ENCODE measurements at places on chromosomes 6 and 20.

- DNase-seq, result no peak
Observed at GRCh38 chr6:105099371-105099770, 80.4 kb downstream of the POPDC3 start.

GRCh38 chr20:32446301-32447100 lies 88.4 kb downstream of the ASXL1 start:
- DNase-seq, result no peak

DNA sequence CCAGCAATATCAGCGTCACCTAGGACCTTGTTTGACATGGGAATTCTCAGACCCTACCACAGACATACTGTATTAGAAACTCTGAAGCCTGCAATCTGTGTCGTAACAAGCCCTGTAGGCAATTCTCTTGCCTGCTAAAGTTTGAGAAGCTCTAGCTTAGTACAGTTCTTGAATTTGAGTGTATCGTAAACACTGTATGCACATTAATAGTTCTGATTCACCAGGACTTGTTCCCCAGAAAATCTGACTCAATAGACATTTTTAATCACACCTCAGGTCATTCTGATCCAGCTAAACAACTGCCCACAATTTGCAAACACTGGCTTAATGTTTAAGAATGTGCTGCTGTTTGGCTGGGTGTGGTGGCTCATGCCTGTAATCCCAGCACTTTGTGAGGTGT lies 414.3 kb downstream of the TFAP2A start:
- DNase-seq, result no peak

- no peak for DNase-seq
Observed at GRCh38 chr6:73032586-73032985, 192.7 kb downstream of the KHDC1L start.

- no peak for DNase-seq
Observed at GRCh38 chr6:110756817-110757216, 58.5 kb downstream of the CDK19 start.

- DNase-seq, result no peak
Observed at GRCh38 chr6:169132352-169132940, 121.2 kb downstream of the THBS2 start.

GRCh38 chr20:5614506-5614905 lies 135.7 kb upstream of the SHLD1 start:
- no peak for DNase-seq

- no peak for DNase-seq
Observed at GRCh38 chr6:53282234-53282633, 66.5 kb downstream of the ELOVL5 start.

DNA sequence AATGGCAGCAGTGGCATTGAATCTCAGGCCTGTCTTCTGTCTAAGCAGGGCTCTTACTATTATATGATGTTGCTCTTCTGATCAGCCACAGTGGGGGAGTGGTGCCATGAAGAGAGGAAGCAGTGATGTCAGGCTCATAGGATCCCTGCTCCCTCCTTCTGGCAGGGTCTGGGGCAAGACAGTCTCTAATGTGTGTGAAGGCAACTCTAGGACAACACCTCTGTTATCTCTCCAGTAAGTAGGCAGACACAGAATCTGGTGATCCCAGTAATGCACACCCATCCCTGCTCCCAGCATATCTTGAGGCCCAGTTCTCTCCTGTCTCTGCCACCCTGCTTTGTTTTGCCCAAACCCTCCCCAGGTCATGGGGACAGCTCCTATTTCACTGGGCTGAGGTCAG lies 8.8 kb downstream of the C20orf202 start:
- no peak for DNase-seq

DNA sequence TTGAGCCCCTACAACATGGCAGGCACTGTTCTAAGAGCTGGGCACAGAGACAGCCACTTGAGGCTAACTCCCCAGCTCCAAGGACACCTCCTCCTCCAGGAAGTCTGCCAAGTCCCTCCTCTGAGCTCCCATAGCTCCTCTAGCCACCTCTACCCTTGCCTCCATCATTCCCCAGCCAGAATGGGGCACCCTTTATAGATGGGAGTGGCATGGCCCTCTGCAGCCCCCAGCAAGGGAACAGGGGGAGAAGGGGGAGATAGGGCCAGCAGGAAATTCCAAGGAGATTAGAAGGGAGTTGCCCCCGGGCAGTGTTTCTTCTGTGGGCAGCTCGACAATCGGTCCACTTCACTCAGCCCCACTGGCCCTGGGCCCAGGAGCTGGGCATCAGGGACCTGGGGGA lies 19.7 kb upstream of the TLDC2 start:
- no peak for DNase-seq

GRCh38 chr6:17393892-17394631 lies 667 bp downstream of the CAP2 start:
- DNase-seq, result no peak

DNA sequence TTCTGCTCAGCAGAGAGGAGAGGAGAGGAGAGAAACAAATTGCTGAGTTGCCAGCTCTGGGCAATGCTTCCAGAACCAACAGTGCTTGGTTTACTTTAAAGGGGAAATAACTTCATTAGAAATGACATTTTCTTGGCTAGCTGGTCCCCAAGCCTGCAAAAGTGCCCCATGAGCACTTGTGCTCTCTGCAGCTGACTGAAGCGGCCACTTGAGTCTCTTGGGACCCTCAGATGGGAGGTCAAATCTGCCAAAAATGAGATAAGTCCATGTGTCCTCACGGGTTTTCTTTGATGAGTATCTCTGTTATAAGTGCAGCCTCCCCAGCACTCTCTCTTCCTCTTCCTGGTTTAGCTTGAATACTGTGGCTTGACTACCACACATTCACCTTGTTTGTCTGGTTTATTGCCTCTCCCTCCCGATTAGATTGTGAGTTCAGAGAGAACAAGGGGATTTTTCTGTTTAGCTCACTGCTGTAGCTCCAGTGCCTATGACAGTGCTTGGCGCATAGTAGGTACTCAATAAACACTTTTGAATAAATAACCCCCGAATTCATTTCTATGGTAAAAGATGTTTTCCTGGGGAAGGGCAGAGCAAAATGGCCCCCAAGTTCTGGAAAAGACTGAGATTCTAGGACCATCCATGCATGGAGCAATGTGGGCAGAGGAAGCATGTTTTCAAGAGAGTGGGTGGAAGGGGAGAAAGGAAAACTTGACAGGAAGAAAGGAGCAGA lies 7.0 kb upstream of the RIN2 start:
- no peak for DNase-seq

DNA sequence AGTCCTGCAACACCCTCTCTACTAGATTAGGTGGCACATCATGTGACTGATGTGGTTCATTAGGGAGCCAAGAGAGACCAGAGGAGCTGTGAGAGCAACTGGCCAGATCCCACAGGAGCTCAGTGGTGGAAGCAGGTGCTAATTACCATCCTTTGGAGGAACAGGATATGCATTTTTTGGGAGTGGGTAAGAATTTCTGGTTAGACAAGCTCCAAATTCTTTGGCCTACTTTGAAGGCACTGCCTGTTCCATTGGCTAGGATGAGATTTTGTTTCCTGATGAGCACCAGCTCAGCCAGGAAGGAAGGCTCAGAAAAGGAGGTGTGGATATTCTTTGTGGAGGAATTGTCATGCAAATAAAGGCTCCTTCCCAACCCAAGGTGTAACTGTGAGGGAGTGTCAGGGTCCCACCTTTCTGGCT lies 130.3 kb upstream of the BMP2 start:
- DNase-seq, result no peak

DNA sequence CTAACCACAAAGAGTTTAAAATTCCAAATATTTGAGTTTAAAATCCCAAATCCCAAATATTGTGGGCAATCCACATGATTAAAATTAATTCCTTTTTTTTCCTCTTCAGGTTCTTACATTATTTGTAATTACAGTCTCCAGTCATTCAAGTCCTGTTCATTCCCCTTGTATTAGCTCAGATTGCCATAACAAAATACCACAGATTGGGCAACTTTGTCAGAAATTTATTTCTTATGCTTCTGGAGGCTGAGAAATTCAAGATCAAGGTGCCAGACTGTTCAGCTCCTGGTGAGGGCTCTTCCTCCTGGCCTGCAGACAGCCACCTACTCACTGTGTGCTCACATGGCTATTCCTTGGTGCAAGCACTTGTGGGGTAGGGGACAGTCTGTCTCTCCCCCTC lies 105.5 kb downstream of the ARMC2 start:
- DNase-seq, result no peak

DNA sequence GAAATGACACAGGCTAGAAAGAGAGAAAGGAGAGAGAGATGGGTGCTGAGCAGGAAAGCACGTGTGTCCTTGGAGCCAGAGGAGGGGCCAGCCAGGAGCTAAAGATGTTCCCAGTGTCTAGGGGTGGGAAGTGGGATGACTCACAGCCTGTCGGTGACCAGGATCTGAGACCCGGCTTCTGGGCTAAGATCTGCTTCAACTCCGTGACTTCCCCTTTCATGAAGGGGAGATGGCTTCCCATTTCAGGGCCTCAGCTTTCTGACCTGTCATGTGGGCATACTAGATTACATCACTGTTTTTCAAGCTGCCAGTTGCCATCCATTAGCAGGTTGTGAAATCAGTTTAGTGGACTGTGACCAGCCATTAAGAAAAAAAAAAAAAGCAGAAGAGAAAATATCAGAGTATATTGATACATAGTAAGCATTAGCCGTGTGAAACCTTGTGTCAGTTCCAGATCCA lies 5.4 kb downstream of the TGM3 start:
- no peak for DNase-seq

- DNase-seq, result no peak
Observed at GRCh38 chr6:170444056-170444591, 109.0 kb downstream of the PSMB1 start.

DNA sequence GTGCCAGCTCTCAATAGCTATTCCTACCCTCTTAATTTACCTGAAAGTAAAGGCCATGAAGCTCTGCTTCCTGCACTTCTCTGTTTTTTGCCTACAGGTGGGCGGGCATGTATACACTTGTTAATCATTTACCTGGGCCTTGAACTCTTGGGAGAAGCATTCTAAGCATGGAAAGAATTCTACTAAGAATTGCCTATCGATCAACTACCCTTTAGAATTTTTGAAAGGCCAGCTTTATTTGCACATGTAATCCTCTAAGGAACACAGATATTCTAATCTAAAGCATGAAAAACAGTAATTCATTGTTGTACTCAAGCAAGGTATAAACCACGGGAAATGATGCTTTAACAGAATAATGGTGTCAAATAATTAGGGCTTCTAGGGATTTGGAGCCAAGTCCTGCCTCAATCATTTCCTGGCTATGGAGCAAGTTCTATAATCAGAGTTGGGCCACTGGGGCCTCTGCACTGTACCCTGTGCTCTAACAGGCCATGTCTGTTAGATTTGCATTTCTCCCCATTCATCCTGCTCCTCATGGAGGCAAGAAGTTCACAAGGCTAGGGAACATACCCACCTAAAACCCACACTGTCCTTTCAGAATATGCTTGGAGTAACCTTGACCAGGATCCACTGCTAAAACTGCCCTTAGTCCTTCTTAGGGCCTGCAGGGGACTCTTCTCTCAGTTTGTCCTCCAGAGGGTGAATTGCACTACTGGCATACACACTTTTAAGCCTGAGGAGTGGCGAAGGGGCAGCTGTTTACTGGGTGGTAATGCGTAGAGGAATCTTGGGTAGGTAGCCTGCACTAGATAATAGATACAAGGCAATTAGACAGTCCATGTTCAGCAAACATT lies 276.4 kb upstream of the JAG1 start:
- DNase-seq, result no peak

GRCh38 chr6:166926748-166927147 lies 29.6 kb downstream of the RNASET2 start:
- DNase-seq, result no peak

DNA sequence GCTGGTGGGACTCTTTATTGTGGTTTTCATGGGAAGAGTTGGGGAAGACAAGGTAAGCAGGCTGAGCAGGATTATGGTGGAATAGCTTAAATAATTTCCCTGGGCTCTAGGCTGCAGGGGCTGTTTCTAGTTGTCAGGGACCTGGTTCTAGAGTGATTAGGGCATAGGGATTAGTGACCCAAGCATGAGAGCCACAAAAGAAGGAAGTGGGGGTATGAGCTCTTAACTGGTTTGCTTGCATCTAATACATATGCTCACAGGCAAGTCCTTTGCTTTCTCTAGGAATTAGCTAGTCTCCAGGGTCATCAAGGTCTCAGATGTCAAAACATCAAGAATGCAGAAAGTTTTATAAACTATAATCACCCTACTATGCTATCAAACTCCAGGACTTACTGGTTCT lies 67.5 kb upstream of the NRN1 start:
- DNase-seq, result no peak

GRCh38 chr6:35725721-35726438 lies 11.0 kb upstream of the ARMC12 start:
- DNase-seq, result no peak

DNA sequence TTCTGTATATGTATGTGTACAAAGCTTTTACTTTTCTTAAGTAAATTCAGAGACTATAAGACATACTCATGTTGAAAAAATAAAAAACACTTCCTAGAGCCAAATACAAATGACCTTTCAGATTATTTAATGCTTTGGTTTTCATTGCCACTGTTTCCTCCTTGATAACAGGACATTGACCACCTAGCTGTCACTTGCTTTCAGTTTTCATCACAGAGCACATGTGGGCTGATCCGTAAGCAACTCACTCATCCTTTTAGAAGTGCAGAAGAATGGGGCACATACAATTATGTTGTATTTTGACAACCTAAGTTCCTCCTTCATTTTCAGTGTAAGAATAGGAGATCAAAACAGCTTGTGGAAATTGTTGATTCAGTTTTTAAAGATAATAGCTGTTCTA lies 6.2 kb downstream of the ZBTB2 start:
- DNase-seq, result no peak

- DNase-seq, result no peak
Observed at GRCh38 chr6:89081129-89081422, 525 bp downstream of the PNRC1 start.

GRCh38 chr6:2179950-2180349 lies 65.5 kb downstream of the GMDS start:
- DNase-seq, result no peak

GRCh38 chr6:32082478-32082877 lies 26.7 kb downstream of the TNXB start:
- no peak for DNase-seq

DNA sequence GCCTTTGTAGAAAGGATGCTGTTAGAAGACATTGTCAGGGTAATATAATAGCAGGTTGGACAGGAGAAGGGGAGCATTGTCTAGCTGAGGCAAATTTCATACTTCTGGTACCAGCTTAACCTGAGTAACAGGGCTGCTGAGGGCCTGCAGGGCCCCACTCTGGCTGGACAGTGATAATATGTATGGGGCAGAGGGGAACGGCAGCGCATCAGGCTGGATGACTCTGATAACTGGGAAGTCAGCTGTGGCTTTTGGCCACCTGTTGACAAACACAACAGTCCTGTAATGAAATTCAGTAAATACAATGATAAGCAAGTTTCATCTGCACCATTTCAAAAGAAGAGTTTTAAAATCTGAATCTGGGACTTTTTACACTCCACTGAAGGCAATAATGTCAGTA lies 259.9 kb upstream of the CNR1 start:
- no peak for DNase-seq

- DNase-seq, result no peak
Observed at GRCh38 chr6:65461121-65461520, 245.9 kb downstream of the EYS start.

- no peak for DNase-seq
Observed at GRCh38 chr6:155832596-155832995, 377.0 kb upstream of the NOX3 start.

- no peak for DNase-seq
Observed at GRCh38 chr6:142707255-142707654, 237.7 kb downstream of the HIVEP2 start.
